Fibroblast of skin of left biceps (primary cell): ENCODE measurements at places on chromosomes 2 and 18.

DNA sequence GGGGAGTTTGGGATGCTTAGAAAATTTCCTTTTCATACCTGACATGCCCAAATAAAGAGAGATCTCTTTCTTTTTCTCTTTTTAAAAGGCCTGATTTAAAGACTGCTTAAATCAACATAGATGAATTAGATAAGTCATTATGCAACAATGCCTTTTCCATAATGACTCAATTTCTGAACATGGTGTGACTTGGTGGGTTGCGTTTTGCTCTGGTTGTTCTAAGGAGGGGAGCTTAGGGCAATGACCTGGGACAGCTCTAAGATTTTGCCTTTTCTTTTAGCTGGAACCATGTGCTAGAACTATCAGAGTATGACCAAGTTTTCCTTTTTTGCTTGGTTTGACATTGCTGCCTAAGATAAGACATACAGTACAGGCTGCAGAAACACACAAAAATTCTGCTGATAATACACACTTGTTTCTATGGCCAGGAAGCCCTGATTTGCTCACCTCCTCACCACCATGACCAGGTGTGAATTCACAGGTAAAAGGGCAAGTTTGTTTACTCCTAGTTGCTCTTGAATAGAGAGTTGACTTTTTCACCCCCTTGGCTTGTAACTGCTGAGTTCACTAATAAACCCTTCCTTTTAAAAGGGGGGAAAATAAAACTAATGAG is 58.1 kb upstream of the IL1RL1 start:
- DNase-seq, result no peak

GRCh38 chr2:211494085-211494484 is 937.7 kb downstream of the CPS1 start:
- DNase-seq, result no peak

- no peak for DNase-seq
Measured at GRCh38 chr2:119579424-119580295, 35.4 kb downstream of the CFAP221 start.

- no peak for DNase-seq
Measured at GRCh38 chr2:215979620-215980019, 33.7 kb downstream of the MREG start.

DNA sequence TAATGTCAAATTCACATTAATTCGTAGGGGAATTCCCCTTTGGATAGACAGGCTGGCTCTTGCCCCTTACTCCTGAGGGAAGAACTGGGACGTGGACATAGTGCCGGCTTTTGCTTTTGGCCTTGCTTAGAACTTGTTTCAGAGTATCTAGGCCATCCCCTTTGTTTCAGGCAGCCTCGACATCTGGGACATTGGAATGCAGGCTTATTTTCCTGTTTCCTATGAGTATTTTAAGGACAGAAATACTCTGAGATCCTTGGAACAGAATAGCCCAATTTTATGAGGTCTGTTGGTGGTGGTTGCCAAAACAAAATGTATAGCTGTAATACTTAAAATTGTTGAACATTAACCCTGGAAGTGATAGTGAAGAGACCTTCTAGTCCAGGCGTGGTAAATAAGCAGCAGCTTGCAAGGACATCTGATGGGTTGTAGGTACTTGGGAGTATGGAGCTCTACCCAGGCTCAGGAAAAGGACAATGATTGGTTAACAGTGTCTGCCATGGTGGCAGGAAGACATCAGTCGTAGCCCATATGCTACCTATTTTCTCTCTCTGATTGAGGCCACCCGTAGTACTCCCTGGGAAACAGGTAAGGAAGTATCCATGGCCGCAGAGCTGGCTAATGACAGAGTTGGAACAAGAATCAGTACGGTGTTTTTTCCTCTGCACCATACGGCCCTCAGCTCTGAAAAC is 112.4 kb downstream of the CDK15 start:
- DNase-seq, result no peak

- DNase-seq, result peak; percentile 55
Measured at GRCh38 chr2:169573160-169573973, at the start of gene FASTKD1. Gene FASTKD1 (minus strand): TSS chr2:169573865. CDS start chr2:169572029, 1,836 bp downstream.

DNA sequence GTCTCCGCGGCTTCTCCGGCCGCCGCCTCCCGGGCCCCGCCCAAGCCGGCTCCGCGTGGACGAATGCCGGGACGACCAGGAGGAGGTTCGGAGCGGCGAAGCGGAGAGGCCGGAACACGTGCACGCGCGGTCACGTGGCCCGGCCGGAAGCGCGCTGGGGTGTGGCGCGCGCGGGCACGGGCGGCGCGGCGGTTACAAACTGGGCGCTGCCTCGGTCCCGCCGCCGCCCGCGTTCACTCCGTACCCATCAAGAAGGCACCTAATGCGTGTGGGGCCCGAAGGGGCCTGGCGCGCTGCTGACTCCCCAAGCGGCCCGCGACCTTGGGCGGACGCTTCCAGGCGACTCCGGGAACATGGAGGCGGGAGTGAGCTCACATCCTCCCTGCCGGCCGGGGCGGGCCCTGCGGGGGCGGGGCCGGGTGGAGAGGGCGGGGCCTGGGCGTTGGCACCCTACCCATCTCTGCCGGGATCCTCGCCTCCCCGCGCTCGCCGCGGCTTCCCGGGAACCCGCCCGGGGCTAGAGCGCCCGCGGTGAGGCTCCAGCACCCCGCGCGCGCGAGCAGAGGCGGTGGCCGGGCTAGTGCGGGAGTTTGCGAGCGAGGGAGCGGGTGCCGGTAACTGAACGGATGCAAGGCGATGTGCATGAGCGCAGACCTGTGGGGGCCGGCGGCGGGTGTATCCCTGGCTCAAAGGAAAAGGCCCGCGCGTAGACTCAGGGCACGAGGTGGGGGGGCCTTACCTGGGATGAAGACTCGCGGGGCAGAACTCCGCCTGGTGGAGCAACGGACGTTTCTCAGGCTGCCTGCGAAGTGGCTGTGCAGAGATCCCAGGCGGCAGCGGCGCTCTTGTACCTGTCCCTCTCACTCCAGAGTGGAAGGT is at the start of gene TMEM185B:
Gene TMEM185B, minus strand, starts transcription at position 367 of the 879 bp plus-strand sequence. CDS start 424 bp downstream, outside the sequence.
- peak; percentile 62 for DNase-seq

GRCh38 chr2:202014759-202015211 is 18.9 kb upstream of the FZD7 start:
- DNase-seq, result no peak

DNA sequence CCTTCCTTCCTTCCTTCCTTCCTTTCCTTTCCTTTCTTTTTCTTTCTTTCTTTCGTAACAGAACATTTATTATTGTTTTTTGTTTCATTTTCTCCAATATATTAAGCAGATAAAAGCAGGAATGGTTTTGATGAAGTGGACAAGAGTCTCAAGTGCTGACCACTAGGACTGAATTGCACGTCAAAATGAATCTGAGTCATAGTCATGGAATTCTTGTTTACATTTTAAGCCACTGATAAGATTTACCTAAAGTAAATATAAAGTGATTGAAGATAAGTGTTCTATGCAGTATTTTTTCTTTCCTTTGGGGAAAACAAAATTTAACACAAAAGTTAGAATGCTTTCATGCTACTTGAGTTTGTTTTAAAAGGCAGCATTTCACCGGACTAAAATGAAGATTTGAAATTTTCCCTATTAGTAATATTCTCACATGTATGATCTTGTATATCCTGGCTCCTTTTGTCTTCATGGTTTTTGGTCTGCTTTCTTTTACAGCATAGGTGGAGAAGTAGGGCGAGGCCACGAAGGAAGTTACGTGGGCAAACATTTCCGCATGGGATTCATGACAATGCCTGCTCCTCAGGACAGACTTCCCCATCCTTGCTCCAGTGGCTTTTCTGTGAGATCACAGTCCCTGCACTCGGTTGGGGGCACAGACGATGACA is 113.5 kb downstream of the NYAP2 start:
- DNase-seq, result no peak

- DNase-seq, result no peak
Measured at GRCh38 chr2:20198001-20198400, 26.9 kb downstream of the SDC1 start.

- no peak for DNase-seq
Measured at GRCh38 chr2:231512222-231512621, 18.0 kb downstream of the NMUR1 start.

- no peak for DNase-seq
Measured at GRCh38 chr2:47907039-47907781, 912 bp upstream of the FBXO11 start.

GRCh38 chr2:181399027-181399426 is 58.2 kb upstream of the ITGA4 start:
- DNase-seq, result no peak

DNA sequence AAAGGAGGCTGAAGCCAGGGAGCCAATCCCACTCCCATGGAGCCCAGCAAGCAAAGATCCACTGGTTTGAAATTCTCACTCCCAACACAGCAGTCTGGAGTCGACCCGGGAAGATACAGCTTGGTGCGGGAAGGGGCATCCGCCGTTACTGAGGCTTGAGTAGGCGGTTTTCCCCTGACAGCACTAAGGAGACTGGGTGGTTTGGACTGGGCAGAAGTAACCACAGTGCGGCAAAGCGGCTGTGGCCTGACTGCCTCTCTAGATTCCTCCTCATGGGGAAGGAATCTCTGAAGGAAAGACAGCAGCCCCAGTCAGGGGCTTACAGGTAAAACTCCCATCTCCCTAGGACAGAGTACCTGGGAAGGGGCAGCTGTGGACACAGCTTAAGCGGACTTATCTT is 261.6 kb upstream of the KYNU start:
- DNase-seq, result no peak

GRCh38 chr2:108632332-108633160 is 86.7 kb upstream of the RANBP2 start:
- DNase-seq, result no peak

- DNase-seq, result no peak
Measured at GRCh38 chr2:25313711-25314513, 27.8 kb downstream of the DNMT3A start.

GRCh38 chr2:64003239-64003638 is 16.0 kb downstream of the VPS54 start:
- no peak for DNase-seq

- DNase-seq, result no peak
Measured at GRCh38 chr2:190713471-190713870, 64.6 kb downstream of the NAB1 start.

DNA sequence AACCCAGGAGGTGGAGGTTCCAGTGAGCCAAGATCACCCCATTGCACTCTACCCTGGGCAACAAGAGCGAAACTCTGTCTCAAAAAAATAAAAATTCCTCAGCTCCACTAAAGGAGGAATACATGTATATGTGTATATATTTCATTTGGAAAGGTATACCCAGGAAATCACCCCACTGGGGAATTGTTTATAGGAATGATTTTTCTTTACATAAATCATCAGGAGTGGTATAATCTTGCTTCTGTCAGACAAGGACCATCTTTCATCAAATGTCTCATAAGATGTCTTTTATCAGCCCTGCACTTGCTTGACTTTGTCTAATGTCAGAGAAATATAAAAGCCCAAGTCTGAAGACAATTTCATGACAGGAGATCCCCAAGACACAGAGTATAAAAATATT is 709.1 kb downstream of the LRRTM4 start:
- no peak for DNase-seq

- no peak for DNase-seq
Measured at GRCh38 chr18:9944805-9945204, 31.0 kb downstream of the VAPA start.

- no peak for DNase-seq
Measured at GRCh38 chr2:128406736-128407554, 88.3 kb upstream of the HS6ST1 start.

DNA sequence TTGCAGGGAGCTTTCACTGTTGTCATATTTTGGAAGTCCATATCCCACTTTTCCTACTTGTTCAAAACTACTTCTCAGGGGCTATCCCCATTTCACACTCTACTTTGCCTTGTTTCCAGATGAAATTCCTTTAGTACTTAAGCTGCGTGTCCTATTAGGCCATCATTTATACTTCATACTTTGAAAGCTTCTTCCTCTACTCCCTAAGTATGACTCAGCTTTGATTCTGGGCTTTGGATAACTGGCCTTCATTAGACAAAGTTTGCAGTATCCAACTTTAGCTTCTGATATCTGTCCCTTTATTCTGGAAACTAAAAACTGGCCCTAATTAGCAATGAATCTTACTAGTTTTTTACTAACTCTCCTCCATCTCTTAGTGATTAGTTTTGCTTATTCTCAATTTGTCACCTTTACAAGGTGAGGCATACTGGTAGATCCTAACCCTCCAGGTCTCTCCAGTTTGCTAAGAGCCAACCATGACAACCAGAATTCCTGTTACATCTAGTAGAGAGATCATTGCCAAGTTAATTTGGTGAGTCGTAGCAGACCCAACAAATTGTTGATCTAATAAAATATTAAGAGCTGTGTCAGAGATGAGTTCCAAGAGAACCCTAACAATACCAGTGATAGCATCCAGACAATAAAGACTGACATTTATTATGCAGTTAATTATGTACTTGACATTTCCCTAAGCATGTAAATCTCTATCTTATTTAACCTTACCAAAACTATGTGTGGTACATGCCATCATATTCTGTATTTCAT is 31.2 kb upstream of the ITGAV start:
- DNase-seq, result no peak

GRCh38 chr2:18664421-18664820 is 75.1 kb upstream of the NT5C1B start:
- no peak for DNase-seq

DNA sequence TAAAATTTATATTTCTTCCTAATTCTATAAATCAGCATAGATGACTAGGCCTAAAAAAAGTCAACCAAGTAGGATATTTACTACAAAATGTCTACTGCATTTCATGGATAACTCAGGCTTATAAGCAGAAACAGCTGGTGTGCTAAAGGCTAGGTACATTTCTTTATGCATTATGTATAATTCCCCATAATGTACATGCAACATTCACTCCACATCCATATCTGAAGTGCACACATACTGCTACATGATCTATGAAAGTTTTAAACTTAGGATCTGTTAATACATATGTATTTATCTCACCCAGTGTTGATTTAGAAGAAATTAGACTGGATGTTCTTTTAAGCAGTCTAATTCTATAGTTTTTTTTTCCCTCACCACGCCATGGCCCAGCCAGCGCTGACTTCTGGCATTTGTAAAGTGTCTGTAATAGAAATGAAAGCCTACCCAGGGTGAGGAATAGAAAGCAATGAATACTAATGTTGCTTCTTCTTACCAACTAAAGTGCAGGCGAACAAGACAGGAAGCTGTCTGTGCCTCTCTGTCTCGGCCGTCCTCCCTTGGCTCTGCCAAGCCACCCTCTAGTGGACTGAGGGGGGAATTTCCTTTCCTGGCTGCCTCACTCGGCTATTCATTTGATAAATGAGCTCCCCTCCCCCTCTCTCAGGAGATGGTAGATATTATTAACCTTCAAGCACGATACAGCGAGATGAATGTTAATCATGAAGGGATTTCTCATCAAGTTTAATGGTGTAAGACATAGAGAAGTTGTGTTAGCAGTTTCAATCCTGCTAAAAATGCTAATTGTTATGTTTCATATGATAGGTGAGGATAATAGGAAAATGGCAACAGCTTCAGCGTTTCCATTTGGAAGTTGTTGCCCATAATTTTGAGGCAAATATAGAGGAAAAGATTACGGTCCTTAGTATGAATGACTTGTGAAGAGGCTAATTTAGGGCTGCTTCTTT is 384.5 kb downstream of the MTX2 start:
- DNase-seq, result no peak

GRCh38 chr18:31587529-31587928 is 4.1 kb upstream of the TTR start:
- DNase-seq, result no peak

- no peak for DNase-seq
Measured at GRCh38 chr2:29557268-29557667, 364.1 kb downstream of the ALK start.
